Fibroblast of skin of left biceps (primary cell): ENCODE measurements at places on chromosomes 11 and 22.

DNA sequence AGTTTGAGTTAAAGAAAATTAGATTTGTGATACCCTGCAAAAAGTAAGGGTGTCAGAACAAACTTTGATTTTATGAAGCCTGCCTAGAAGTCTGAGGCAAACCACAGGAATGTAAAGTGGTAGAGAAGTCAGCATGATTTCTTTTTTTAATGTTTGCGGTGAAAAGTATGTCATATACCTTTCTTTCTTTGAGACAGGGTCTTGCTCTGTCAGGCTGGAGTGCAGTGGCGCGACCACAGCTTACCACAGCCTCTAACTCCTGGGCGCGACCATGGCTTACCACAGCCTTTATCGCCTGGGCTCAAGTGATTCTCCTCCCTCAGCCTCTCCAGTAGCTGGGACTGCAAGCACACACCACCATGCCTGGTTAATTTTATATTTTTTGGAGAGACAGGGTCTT lies 4.7 kb downstream of the API5 start:
- no peak for DNase-seq

GRCh38 chr11:87976009-87976408 lies 199.2 kb downstream of the RAB38 start:
- DNase-seq = no peak

GRCh38 chr11:56910785-56911184 lies 77.9 kb upstream of the OR5AK2 start:
- no peak for DNase-seq

DNA sequence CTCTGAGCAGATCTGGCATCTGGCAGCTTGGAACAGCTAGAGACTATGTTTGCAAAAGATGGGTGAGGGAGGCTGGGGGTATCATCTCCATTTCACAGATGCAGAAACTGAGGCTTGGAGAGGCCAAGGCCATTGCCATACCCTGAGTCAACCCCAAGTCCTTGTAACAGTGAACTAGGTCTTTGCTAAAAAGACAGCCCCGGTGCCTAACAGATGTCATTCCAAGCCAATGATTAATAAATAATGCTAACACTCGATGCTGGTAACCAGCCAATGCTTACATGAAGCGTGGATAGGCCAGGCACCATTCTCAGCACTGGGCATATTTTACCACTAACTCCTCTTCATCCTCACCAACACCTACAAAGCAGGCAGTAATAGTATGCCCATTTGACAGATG lies 164.0 kb downstream of the MN1 start:
- DNase-seq = peak; percentile 23
